ENCODE measurements at places on chromosomes 11 and 22. TPM values are rescaled to one million over a fixed set of nuclear protein-coding genes. Genes with fewer than 3 reads are reported as not detected.

DNA sequence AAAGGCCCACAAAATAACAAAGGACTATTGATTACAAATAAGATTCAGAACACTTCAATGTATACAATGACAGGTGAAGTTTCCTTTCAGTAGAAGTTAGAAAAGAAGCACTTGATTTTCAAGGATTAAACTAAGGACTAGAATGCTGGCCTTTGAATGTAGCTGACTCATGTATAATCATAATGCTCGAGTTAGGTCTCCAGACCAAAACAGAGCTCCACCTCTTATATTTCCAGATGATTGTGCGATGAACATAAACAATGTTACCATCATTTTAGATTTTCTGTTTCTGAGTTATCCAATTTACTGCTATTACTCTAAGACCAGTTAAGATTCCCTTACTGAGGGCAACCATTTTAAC is 40.4 kb upstream of the RAPSN start:
- H3K36me3 ChIP-seq = peaks cover 44% of the 10 kb centered on the region
- H3K4me3 ChIP-seq = no peak overlapping the region
- H3K27me3 ChIP-seq = no peaks in the 10 kb centered on the region
- H3K27ac ChIP-seq = no peak overlapping the region
- peaks cover 9% of the 10 kb centered on the region for H3K4me1 ChIP-seq

DNA sequence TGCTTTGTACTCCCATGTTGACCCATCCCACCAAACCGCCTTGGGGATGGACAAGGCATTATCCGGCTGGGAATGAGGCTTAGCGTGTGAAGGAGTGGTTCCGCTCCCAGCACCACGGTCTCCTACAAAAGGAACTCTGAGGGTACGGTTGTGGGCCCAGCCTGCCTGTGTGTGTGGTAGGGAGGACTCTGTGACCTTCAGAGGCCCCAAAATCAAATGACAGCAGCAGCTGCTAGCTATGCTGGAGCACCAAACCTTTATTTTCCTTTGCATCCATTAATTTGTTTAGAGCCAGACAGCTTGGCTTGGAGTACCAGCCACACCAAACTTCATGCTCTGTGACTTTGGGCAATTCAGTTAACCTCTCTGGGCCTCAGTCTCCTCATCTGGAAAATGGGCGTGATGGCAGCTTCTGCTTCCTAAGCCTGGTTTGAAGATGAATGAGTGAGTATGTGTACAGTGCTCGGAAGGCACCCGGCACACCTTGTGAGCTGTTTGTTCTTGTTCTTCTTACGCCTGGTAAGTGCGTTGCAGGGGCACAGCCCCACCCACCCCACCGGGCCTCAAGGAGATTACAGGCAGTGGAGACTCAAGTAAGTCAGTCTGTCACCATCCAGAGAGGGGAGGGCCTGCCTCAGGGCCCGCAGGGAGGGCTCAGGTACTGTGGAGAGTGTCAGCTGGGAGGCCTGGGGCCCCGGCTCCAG is 25.3 kb downstream of the MB start:
- no peaks in the 10 kb centered on the region for H3K36me3 ChIP-seq
- H3K4me3 ChIP-seq = no peak overlapping the region
- no peak overlapping the region for H3K27ac ChIP-seq
- H3K27me3 ChIP-seq = no peaks in the 10 kb centered on the region

- H3K27me3 ChIP-seq = no peaks in the 10 kb centered on the region
- DNase-seq = no peak
- H3K36me3 ChIP-seq = no peaks in the 10 kb centered on the region
- no peak overlapping the region for H3K27ac ChIP-seq
Measured at GRCh38 chr22:44398856-44399837, 86.4 kb upstream of the SHISAL1 start.

DNA sequence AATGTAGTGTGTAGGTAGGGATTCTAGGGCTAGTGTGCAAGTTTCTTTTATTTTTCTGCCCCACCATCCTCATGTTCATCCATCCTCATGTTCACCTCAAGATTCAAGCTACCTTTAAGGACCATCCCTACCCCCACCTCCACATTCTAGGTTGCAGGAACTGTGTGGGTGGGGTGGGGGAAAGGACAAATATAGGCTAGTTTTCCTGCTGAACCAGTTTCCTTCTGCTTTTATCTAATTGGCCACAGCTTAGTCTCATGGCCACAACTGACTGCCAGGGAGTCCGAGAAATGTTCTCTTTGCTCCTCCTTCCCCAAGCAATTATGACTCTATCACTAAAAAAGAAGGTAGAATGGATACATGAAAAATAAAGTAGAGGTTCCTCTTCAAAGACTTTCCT is 179.0 kb upstream of the LARGE1 start:
- H3K4me1 ChIP-seq = no peaks in the 10 kb centered on the region
- H3K4me3 ChIP-seq = no peak overlapping the region
- no peaks in the 10 kb centered on the region for H3K27me3 ChIP-seq
- H3K36me3 ChIP-seq = no peaks in the 10 kb centered on the region
- DNase-seq = no peak

GRCh38 chr11:105211806-105212554 is 72.4 kb upstream of the CARD18 start:
- H3K4me1 ChIP-seq = no peaks in the 10 kb centered on the region
- no peak for DNase-seq
- peaks cover 2% of the 10 kb centered on the region for H3K27me3 ChIP-seq
- H3K4me3 ChIP-seq = no peak overlapping the region
- no peak overlapping the region for H3K27ac ChIP-seq
- H3K36me3 ChIP-seq = no peaks in the 10 kb centered on the region

DNA sequence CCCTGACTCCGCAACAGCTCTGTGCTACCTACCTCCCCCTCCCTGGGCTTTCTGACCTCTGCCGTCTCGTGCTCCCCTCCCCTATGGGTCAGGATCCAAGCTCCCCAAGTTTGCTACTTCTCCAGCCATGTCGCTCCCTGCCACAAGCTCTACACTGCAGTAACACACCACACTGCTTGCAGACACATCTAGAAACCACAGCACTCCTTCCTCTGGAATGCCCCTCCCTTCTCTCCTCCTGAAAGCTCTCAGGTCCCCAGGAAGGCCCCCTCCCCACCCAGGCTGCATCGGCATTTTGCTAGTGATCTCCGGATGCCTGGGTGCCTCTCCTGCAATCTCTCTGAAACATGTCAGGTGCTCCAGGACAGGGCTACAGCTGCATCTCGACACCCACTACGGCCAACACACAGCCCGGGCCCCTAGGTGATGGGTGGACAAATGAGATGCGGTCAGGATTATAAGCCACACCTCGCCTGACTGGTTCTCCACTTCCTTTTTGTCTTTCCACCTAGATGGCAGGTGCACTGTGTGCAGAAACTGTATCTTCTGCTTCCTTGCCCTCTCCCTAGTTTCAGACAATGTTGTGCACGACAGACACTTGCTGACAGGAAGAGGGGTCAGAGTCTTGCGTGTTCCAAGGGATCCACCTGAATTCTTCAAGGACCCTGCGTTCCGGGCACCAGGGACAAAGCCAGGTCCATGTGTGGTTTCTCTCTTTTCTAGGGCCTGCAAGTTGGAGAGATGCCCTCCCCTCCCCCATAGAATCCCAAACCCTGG is 22.9 kb downstream of the RPUSD4 start:
- H3K36me3 ChIP-seq = no peaks in the 10 kb centered on the region
- DNase-seq = no peak
- peaks cover 8% of the 10 kb centered on the region for H3K4me1 ChIP-seq
- peak overlapping the region; percentile 51 for H3K27ac ChIP-seq
- H3K4me3 ChIP-seq = no peak overlapping the region

DNA sequence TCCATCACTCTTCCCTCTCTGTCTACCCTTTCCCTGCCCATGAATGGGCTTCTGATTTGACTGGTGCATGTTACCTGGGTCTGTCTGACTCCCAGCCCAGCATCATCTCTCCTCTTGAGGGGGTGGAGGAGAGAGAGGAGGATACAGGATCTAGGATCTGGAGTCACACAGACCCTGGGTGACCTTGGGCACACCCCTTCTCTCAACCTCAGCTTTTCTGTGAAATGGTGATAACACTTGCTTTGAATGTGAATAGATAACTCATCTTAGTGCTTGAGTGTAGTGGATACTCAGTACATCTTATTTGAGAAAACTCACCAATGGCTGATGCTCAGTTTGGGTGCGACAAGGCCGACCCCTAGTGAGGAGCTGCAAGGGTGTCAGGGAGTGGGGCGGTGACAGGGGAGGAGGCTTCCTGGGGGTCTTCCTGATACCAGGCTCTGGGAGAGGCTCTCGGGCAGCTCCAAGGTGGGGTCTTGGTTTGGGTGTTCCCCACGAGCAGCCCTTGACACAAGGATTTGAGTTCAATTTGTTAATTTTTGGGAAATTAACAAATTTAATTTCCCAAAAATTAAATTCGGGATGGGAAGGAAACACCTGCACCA is 9.0 kb downstream of the INCENP start:
- peaks cover 63% of the 10 kb centered on the region for H3K36me3 ChIP-seq
- H3K4me3 ChIP-seq = no peak overlapping the region
- H3K4me1 ChIP-seq = peaks cover 36% of the 10 kb centered on the region
- H3K27ac ChIP-seq = peak overlapping the region; percentile 47
- no peaks in the 10 kb centered on the region for H3K27me3 ChIP-seq
- DNase-seq = no peak

DNA sequence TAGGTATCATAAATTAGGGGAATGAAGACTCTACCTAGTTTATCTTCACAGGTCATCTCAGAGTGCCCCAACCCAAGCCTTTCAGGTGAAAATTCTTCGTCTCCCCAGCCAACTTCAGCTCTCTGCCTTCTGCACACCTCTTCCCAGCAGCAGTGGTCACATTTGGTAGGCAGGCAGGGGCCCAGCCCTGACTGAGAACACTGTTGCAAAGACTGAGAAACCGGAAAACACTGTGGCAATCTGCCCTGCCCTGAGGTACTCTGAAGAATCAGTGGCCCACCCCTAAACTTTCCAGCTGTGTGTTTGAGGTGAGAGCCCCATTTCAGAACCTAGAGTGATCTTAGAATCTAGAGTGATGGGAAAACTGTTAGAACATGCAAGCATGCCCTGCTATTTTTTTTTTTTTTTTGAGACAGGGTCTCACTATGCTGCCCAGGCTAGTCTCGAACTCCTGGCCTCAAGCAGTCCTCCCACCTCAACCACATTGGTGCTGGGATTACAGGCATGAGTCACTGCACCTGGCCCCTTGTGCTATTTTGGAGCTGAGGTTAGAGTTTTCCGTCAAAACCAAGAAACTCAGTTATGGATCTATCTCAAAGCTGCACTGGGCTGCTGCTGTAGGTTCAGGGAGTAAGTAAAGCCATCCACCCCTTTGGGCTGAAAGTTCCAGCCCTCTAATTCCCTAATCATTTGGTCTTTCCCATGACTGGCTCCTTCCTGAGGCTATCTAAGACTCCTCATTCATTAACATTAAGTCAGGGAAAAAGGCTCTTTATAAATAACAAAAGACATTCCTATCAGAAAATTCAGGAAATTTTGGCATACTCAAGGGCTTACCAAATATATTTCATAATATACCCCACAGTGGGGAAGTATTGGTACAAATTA is 1.7 kb upstream of the LDHA start:
- H3K27ac ChIP-seq = peak overlapping the region; percentile 83
- H3K4me1 ChIP-seq = peaks cover 42% of the 10 kb centered on the region
- peaks cover 31% of the 10 kb centered on the region for H3K36me3 ChIP-seq
- no peaks in the 10 kb centered on the region for H3K27me3 ChIP-seq

DNA sequence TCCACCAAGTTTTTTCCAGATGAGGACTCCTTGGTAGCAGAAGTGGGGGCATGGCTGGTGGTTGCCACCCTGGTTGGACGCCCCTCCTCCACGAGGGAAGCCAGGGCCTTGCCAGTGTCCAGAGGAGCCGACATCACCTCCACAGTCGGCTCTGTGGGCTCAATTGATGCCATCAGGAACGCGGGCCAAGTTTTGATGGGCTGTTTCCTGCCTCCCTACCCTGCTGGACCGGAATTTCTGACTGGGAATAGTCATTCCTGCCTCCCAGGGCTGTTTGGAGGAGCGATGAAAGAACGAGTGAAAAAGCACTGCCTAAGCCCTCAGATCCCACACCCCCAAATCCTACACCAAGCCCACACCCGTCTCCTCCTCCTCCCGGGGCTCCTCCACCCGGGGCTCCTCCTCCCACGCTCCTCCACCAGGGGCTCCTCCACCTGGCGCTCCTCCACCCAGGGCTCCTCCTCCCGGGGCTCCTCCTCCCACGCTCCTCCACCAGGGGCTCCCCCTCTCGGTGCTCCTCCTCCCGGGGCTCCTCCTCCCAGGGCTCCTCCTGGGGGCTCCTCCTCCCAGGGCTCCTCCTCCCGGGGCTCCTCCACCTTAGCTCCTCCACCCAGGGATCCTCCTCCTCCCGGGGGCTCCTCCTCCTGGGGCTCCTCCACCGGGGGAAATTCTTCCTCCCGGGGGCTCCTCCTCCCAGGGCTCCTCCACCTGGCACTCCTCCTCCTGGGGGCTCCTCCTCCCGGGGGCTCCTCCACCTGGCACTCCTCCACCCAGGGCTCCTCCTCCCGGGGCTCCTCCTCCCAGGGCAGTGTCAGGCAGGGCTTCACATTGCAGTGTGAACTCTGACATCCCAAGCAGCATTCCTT is 10.0 kb upstream of the PRR5 start:
- H3K27me3 ChIP-seq = no peaks in the 10 kb centered on the region
- H3K4me1 ChIP-seq = peaks cover under 1% of the 10 kb centered on the region
- H3K27ac ChIP-seq = no peak overlapping the region
- peaks cover under 1% of the 10 kb centered on the region for H3K36me3 ChIP-seq
- no peak for DNase-seq
- H3K4me3 ChIP-seq = no peak overlapping the region

- H3K27me3 ChIP-seq = no peaks in the 10 kb centered on the region
- H3K36me3 ChIP-seq = no peaks in the 10 kb centered on the region
- H3K4me3 ChIP-seq = no peak overlapping the region
- no peak overlapping the region for H3K27ac ChIP-seq
Measured at GRCh38 chr11:15468466-15468865, 353.7 kb downstream of the INSC start.

Gene CDC42BPG
- total RNA-seq = 1.3 TPM

Gene NPAS4
- 0.27 TPM for total RNA-seq

Gene MAP6
- 0.25 TPM for total RNA-seq

Gene OR8G5
- not detected for total RNA-seq

Gene GCAT
- total RNA-seq = 10.4 TPM

Gene SGSM1
- total RNA-seq = 0.15 TPM

Gene CUL5
- 23.2 TPM for total RNA-seq

Gene ALDH3B1
- total RNA-seq = not detected

Gene OR6X1
- not detected for total RNA-seq

Gene PRODH
- 0.25 TPM for total RNA-seq

Gene TPBGL
- 0.06 TPM for total RNA-seq

Gene GSC2
- not detected for total RNA-seq

Gene ZNRF3
- 0.58 TPM for total RNA-seq

Gene MFNG
- 218 TPM for total RNA-seq

Gene OR10D3
- not detected for total RNA-seq

Gene TRPM5
- 0.07 TPM for total RNA-seq

Gene GPR83
- 0.05 TPM for total RNA-seq

Gene ROBO4
- not detected for total RNA-seq

Data from activated CD4-positive, alpha-beta T cell treated with anti-CD3 and anti-CD28 coated beads, Interleukin-2, amount 10 ng/mL, durations not matched to agents 7 days and 5 days (primary cell).